Subcutaneous adipose tissue (tissue), 4 donors: ENCODE measurements at places on chromosomes 12 and 14. TPM values are rescaled to one million over a fixed set of nuclear protein-coding genes. Genes with fewer than 3 reads are reported as not detected.

The OASL gene
- 1.3 TPM for total RNA-seq

The KRT79 gene
- 3.6 TPM for total RNA-seq

The WNT1 gene
- total RNA-seq: not detected

The ABHD12B gene
- total RNA-seq: not detected

The KRT7 gene
- total RNA-seq: 2.4 TPM

The RFLNA gene
- total RNA-seq: not detected

The ZNF10 gene
- total RNA-seq: 4.6 TPM

The DPF3 gene
- 0.33 TPM for total RNA-seq

The C12orf54 gene
- not detected for total RNA-seq

The POTEG gene
- not detected for total RNA-seq

The CLMN gene
- 36.2 TPM for total RNA-seq

The EML5 gene
- 1.1 TPM for total RNA-seq

The CD69 gene
- 8.4 TPM for total RNA-seq

The SCARB1 gene
- total RNA-seq: 36.2 TPM

The MAP1LC3B2 gene
- 1.1 TPM for total RNA-seq

The TMEM132D gene
- total RNA-seq: not detected

The SLC24A4 gene
- total RNA-seq: 1.5 TPM

The GDF3 gene
- total RNA-seq: not detected

The KRT73 gene
- not detected for total RNA-seq

The AICDA gene
- total RNA-seq: not detected

The WIF1 gene
- not detected for total RNA-seq

The DTX1 gene
- total RNA-seq: 42.7 TPM

The ADAMTS20 gene
- total RNA-seq: not detected

The CHGA gene
- 0.34 TPM for total RNA-seq

The GPATCH2L gene
- total RNA-seq: 54.3 TPM

The RERG gene
- 42.4 TPM for total RNA-seq

The KCTD10 gene
- 52.4 TPM for total RNA-seq

The LRIG3 gene
- total RNA-seq: 54.7 TPM

The KITLG gene
- total RNA-seq: 14.8 TPM

The SLC6A13 gene
- total RNA-seq: not detected

The TBC1D30 gene
- total RNA-seq: 5.8 TPM

The ARHGEF25 gene
- total RNA-seq: 8.6 TPM

The RNFT2 gene
- 1.0 TPM for total RNA-seq

The SERPINA9 gene
- total RNA-seq: not detected

The CATSPERB gene
- 4.7 TPM for total RNA-seq

The HNF1A gene
- not detected for total RNA-seq
